ENCODE measurements at places on chromosomes 3 and 15. TPM values are rescaled to one million over a fixed set of nuclear protein-coding genes. Genes with fewer than 3 reads are reported as not detected.

- DNase-seq, result peak; percentile 52
These were observed 458.3 kb downstream of the MFSD1 start for GRCh38 chr3:159260049-159260662.

DNA sequence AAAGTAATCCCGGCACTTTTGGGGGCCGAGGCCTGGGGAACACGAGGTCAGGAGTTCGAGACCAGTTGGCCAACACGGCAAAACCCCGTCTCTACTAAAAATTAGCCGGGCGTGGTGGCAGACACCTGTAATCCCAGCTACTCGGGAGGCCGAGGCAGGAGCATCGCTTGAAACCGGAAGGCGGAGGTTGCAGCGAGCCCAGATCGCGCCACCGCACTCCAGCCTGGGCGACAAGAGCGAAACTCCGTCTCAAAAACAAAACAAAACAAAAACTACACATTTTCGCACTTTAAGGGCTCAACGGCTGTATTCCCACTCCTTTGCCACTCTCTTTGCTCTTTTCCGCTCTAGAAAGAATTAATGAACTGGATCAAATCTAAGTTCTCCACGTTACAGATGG, 763 bp upstream of the TRNT1 start:
- no peak for DNase-seq

- no peak for DNase-seq
These were observed 74.7 kb upstream of the SOX2 start for GRCh38 chr3:181637056-181637455.

- DNase-seq, result no peak
These were observed 25.5 kb downstream of the TMEM41A start for GRCh38 chr3:185473290-185473815.

GRCh38 chr15:92021792-92022191, 168.3 kb downstream of the SLCO3A1 start:
- DNase-seq, result no peak

CEP19 gene
- 4.4 TPM for total RNA-seq

HRH1 gene
- 0.07 TPM for total RNA-seq

AVEN gene
- total RNA-seq, result 13.3 TPM

CLCN2 gene
- total RNA-seq, result 2.9 TPM

Data from activated naive CD4-positive, alpha-beta T cell treated with anti-CD3 and anti-CD28 coated beads for 36 hours (primary cell).